ENCODE measurements at places on chromosomes 4 and X.

- no peak for DNase-seq
These were observed 55.1 kb downstream of the NAF1 start for GRCh38 chr4:163111588-163111987.

- DNase-seq, result no peak
These were observed 778.7 kb downstream of the CENPC start for GRCh38 chr4:66766557-66766956.

DNA sequence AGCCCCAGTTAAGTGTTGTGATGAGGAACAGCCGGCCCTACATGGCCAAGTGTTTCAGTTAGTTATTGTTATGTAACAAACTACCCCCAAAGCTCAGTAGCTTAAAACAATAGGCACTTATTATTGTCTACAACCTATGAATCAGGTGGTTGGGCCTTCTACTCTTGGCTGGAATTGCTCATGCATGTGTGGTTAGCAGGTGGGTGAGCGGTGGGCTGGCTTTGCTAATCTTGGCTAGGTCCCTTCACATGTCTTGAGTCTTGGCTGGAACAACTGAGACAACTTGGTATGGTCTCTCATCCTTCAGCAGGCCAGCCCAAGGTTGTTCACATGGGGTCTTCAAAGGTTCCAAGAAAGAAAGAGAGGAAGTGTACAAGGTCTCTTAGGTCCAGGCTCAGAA, 54.5 kb upstream of the CHRNA9 start:
- DNase-seq, result peak; percentile 68

- no peak for DNase-seq
These were observed 6.8 kb downstream of the PTCHD1 start for GRCh38 chrX:23341452-23341851.

DNA sequence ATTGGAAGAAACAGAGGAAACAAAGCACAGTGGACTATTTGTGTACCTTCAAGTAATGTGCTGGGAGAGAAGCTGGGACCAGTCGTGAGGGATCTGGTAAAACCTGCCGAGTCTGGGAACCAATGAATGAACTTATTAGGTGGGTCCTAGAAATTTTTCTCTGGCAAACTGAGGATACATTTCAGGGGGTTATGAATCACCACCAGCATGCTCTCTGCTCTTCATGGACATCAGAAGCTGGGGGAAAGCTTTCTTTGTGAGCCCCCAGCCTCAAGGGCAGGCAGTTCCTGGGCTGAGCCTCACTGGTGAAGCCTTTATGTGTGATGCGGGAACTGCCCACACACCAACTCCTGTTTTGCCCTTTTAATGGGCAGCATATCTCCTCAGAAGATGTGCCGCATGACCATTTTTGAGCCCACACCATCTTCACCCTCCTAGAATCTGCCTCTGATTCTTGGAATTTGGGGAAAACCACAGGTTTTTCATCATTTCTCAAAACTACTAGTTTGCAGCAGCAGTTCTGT, 95.4 kb upstream of the ENPP6 start:
- no peak for DNase-seq

DNA sequence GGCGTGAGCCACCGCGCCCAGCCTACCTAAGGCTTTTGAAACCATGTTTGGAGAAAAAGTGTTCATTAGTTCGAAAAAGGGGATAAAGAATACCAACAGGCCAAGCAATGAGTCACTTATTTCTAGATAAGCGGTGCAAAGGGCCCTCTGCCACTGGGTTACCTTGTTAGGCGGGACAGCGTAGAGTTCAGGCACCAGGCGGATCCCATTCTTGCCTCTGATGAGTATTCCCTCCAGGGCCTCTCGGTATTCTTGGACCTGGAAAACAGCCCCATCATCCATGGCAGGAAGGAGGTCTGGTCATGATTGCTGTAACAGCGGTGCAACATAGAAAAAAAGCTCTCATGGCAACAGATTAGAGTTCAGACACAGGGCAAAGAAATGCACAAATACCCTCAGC, 48.0 kb downstream of the PHKA2 start:
- no peak for DNase-seq

DNA sequence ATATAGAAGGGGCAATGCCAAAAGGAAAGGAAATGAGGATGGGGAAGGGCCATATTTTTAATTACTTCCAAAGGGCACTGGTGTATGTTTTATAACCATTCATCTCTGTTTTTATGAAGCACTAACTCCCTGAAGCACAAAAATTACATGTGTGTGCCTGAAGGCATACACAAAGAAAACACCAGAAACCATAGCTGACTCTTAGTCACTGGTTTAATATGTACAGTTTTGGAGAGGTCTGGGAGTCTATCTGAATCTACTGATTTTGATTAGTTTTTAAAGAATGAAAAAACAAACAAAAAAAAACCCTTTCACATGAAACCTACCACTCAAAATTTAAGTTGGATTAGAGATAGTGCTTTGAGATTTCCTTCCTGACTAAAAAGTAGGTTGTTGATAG, 438.7 kb downstream of the RPA4 start:
- DNase-seq, result no peak

DNA sequence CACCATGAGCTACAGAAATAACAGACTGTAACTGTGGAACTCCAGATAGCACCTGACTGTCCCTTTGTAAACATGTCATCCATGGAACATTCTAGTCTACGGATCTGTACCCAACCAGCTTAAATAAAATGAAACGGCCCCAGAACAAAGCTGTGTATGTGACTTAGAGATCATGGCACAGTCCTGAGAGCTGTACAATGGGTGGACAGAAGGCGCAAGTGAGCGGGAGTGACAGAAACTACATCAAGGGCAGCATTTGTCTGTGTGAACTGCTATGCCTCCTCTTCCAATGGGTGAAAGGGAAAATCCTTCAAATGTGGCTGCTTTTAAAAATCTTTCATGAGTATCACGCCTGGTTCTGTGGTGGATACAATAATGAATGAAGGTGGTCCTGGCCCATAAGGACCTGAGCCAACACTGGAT, 72.5 kb downstream of the FAT1 start:
- DNase-seq, result no peak

DNA sequence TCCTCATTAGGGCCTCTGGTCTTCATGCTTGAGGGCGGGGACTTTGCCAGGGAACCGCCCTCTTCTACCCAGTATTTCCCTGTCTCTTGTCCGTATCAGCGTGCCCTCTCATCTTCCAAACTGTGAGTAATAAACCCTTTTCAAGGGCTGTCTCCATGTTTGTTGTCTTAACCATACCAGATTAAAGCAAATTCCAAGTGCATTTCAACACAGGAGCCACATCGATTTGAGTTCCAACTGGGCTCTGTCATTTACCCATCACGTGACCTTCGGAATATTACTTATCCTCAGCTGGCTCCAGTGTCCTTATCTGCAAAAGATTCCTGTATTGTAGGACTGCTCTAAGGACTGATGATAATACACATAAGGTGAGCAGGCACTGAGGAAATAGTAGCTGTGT, 6.4 kb upstream of the PHEX start:
- no peak for DNase-seq

Measured in stimulated activated CD8-positive, alpha-beta memory T cell treated with anti-CD3 and anti-CD28 coated beads, Interleukin-4, amount 100 ng/mL, for 48 hours (primary cell).